NCI-H2029 (cell line): ENCODE measurements at places on chromosomes 5 and 9.

DNA sequence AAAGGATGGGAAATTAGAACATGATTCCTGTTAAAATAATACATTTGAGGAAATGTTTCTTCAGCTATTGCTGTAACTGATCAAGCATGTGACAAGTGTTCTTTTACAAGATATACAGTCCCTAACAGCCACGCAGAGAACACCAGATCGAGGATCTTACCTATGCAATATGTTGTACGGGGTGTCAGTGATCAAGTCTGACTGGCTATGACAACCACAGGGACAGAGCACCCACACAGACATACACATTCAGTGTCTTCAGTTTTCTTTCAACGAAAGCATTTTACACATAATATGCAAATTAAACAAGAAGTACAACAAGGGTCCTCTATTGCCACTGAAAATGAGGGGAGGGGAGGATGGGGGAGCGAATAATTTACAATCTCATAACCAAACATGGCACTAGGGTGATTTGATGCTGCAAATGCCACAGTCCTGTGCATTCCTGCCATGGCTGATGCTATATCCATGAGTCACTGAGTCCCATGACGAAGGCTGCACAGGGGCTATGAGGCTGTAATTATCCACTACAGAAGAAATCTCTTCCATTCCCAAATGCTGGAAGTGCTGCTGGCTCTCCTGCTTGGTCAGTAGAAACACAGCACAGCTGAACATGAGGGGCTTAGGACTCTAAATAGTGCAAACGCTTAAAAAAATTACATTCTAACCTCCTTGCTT lies 118.2 kb downstream of the KLHL3 start:
- DNase-seq = no peak

DNA sequence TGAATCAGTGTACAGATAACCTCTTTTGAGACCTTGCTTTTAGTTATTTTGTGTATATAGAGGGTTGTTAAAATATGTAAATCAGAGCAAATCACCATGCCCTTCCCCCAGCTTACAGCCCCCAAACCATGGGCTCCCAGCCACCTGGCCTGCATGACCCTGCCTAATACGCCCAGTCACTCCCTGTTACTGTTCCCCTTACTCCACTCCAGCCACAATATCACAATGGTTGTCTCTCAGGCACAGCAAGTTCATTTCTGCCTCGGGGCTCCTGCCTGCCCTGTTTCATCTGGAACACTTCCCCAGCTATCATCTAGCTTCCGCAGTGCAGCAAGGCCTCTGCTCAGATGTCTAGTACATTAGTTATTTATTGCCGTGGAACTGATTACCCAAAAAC lies 5.0 kb upstream of the CARD19 start:
- no peak for DNase-seq

DNA sequence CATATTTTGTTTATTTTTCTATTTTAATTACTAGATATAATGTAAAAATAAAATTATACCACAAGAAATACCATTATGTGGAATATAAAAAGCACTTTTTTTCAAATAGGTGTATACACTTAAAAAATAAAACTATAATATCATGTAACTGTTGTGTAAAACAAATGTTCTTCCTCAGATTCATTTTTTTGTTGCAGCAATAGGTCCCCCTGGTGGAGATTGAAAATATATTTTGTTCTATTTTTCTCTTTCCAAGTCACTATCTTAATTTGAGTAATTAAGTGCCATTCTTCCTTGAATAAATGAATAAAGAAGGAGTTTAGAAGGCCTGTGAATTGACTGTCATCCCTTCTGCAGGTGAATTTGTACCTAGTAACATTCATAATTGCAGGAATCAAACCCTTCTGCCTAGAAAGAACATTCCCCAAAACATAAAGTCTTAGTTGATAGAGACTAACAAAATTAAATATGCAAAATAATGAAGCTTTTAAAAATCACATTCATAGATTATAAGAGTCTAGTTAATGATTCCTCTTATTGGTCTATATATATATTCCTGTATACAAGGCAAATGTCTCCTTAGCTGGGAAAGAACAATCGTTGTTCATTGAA lies 23.4 kb downstream of the CETN3 start:
- DNase-seq = no peak

- DNase-seq = no peak
Measured at GRCh38 chr9:71032779-71033178, 88.6 kb downstream of the TRPM3 start.

GRCh38 chr5:150234576-150235499 lies 45.0 kb downstream of the SLC6A7 start:
- DNase-seq = no peak

DNA sequence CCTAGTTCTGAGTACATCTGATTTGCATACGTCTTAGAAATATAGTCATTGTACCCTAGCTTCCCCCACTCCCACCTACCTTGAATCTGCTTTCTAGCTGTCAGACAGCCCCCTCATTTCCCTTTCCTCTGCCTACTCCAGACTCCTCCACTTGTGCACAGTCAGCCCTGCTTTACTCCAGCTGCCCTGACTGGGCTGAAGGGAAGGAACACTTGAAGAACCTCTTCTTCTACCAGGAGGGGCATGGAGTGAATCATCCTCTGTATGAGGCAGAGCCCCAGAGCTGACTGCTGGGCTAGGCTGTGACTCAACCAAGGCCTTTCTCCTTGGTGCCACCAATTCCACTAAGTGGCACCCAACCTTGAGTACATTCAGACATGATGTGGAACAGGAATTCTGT lies 18.1 kb upstream of the ZFR start:
- no peak for DNase-seq

GRCh38 chr5:77156379-77156778 lies 54.1 kb upstream of the PDE8B start:
- no peak for DNase-seq

GRCh38 chr9:70428781-70429180 lies 14.3 kb upstream of the KLF9 start:
- no peak for DNase-seq

- no peak for DNase-seq
Measured at GRCh38 chr5:11504065-11504885, 400.0 kb downstream of the CTNND2 start.

DNA sequence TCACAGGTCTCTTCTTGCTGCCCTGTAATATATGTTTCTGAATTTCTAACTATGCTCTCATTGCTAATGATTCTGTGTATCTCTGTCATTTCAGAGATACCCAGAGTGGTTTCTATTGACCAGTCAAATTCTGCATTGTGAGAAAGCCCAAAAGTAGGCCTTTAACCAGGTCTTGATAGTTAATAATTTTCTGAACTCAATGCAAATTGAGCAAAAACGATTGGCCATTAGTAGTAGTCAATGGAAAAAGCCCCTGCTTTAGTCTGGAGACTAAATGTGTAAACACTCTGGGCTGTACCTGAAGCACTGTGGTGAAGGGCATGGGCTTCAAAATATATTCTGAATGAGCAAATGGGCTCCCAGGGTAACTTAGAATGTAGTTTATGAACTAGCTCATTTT lies 307.6 kb downstream of the ARL15 start:
- DNase-seq = no peak

- DNase-seq = no peak
Measured at GRCh38 chr5:6728011-6728794, 15.0 kb downstream of the TENT4A start.

DNA sequence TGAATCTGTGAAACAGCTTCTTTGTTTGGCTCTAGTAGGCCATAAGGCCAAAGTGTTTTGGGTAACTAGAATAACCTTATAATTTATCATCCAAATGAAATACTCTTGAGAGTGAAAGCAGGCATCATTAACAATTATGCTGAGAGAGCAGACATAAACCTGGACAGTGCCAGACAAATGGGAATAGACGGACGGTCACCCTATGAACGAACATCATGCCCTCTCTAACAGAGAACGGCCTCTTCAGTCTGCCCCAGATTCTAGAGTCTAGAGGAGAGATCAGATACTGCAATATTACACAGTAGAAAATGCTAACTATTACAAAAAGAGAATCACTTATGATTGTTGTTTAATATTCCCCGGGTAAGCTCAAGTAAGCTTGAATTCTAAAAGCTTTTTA lies 68.5 kb downstream of the APBA1 start:
- no peak for DNase-seq

DNA sequence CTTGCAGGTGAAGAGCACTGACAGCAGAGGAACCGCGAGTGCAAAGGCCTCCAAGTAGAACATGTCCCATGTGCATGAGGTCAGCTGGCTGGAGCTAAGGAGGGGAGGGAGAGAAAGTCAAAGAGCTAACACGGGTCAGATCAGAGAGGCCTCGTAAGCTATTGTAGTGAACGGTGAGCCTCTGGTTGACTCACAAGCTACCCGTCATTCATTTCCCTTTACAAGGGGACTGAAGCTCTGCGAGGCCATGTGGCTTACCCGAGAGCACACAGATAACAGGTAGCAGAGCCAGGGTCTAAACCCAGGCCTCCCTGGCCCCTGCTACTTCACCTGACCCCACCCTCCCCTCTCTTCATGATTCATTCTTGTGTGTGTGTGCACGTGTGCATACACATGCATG lies 152.7 kb upstream of the ADRA1B start:
- no peak for DNase-seq

DNA sequence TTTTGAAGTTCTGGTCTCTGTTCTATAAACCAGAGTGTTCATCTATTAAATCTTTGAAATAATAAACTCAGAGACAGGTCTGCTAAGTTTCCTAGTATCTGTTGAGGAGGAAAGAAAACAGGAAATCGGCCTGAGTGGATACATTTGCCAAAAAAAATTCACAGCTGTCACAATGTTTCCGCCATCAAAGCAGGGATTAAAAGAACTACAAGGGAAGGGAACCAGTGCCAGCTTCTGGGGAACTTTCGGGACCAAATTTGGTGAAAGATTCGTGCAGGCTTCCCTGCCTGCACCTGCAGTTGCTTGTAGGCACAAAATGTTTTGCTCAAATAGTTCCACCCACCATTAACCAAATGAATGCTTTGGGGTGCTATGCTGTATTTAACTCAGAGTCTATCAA lies 267.5 kb downstream of the MSX2 start:
- DNase-seq = no peak

DNA sequence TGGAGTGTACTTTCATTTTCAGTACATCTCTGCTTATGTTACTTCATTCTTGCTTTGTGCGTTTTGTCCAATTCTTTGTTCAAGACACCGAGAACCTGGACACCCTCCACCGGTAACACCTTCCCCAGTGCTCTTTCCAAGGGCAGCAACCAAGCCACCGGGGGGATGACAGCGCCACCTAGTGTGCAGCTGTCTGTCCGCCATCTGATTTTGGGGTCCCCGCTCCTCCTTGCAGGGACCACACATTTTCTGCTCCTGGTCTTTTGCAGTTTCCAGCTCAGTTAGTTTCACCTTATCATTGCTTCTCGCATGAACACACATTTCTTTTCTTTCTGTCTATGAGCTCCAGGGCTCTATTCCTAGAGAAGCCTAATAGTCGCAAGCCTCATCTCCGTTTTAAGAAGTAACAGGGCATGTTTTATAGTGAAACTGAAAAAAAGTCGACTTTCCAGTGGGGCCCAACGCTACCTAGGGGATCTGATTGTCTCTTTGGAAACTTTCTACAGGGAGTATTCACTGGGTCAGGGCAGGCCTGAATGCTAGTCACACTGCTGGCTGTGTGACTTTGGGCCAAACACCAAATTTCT lies 152.1 kb downstream of the FSTL4 start:
- no peak for DNase-seq

DNA sequence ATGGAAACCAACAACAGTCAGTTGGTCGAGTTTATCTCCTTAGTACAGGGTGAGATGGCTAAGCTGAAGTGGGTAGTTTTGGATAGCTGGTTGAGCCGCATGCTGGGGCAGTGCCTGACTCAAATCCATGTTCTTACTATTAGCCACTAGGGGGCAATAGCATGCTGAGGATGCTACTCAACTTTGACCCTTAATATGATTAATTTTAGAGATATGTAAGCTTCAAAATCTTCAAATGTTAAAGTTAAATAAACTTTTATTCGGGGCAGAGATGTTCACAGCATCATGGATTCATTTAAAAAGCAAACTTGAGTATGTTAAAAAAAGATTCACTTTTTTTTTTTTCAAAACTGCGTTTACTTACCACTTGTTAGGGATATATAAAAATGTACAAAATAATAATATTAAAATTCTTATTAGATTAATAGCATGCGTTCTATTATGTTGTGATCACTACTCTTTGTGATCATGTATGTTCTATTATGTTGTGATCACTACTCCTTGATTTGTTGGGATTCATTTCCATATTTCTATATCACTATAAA lies 57.0 kb downstream of the C9orf153 start:
- peak; percentile 5 for DNase-seq

DNA sequence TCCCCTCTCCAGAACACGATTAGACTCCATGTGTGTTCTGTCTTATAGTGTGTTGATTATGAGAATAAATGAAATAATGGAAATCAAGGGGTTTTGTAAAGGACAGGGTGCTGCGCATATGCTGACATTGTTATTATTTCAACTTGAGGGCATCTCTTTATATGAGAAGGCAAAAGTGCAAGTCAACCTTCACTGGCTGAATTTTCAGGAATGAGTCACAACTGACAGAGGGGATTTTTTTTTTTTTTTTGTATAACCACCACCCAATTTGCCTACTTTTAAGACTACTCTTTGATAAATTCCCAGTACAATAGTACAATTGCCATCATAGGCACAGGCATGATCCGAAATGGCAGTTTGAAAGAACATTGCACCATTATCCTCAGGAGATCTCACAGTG lies 419.2 kb upstream of the NMUR2 start:
- DNase-seq = no peak

- no peak for DNase-seq
Measured at GRCh38 chr9:82732928-82733327, 330.0 kb downstream of the RASEF start.

DNA sequence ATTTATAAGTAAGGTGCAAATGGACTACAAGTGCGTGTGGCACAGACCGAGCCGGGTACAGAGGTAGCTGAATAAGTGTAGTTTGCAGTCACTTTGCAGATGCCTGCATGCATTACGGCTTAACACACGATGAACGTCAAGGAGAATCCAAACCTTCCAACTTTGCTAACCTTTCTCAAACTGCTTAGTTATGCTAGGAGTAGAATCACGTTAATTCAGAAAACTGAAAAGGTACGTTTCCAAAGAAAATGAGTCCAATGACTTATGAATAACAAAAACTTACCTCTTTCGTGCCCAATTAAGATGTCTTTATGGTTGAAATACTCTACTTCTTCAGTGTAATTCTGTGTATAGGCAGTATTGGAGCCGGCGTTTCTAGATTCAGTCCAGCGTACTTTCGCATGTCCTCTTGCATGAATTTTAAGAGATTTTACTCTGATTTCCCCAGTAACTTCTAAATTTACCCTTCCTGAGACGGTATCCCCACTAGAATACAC lies 539 bp downstream of the ARRDC3 start:
- peak; percentile 50 for DNase-seq

- no peak for DNase-seq
Measured at GRCh38 chr5:17227868-17228267, 10.4 kb downstream of the BASP1 start.

DNA sequence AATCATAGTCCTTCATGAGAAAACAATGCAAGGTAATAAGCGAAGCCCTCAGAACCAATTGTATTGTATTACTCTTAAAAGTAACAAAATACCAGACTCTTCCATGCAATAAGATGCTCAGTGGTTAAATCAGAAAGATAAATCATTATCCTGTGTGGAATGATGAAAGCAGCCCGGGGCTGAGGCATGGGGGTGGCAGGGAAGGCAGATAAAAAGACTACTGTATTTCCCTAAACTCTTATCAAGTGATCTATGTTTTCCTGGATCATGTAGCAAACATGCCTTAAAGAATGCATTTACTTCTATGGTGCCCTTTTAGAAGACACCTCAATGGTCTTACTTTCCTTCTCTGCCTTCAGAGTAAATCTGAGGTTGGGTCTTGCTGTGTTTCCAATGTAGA lies 105.6 kb upstream of the DAPK1 start:
- no peak for DNase-seq

GRCh38 chr5:1492757-1493156 lies 31.0 kb downstream of the LPCAT1 start:
- no peak for DNase-seq
